ENCODE measurements at places on chromosomes 2 and 18. TPM values are rescaled to one million over a fixed set of nuclear protein-coding genes. Genes with fewer than 3 reads are reported as not detected.
A peak's percentile ranks its signal among the peaks of the same experiment; 100 is the strongest.

The PLEKHM3 gene
- 7.9 TPM for total RNA-seq

The NPC1 gene
- total RNA-seq, result 122 TPM

The TUBA4B gene
- total RNA-seq, result not detected

The HOXD8 gene
- total RNA-seq, result 1.9 TPM

The TYMS gene
- 69.7 TPM for total RNA-seq

The CFAP65 gene
- total RNA-seq, result 0.18 TPM

The ALPI gene
- not detected for total RNA-seq

The HRH4 gene
- total RNA-seq, result not detected

The AGXT gene
- not detected for total RNA-seq

The SCYGR3 gene
- not detected for total RNA-seq

The LRPPRC gene
- 113 TPM for total RNA-seq

The COL5A2 gene
- 56.2 TPM for total RNA-seq

GRCh38 chr2:173667415-173667814 lies 297.8 kb downstream of the SP3 start:
- DNase-seq, result peak; percentile 39

GRCh38 chr2:240287496-240288086 lies 147.1 kb upstream of the OTOS start:
- DNase-seq, result no peak

GRCh38 chr2:136651456-136652010 lies 113.8 kb upstream of the THSD7B start:
- no peak for DNase-seq

DNA sequence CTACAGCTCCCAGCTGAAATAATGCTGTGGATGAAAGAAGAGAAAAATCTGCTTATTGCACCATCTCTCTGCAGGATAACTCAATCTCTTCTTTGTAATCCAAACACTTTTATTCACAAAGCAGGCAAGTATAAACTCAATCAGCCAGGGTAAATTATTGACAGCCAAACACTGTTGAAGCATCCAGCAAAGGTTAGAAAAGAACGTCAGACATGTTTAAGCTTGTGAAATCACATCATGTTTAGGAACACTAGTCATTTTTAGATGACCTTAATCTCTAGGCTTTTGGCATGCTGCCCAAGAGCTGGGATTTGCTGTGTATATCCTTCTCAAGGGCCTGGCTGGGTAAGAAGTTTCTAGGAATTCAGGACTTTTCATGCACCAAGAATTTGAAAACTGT lies 1148.1 kb upstream of the FANCL start:
- DNase-seq, result no peak

DNA sequence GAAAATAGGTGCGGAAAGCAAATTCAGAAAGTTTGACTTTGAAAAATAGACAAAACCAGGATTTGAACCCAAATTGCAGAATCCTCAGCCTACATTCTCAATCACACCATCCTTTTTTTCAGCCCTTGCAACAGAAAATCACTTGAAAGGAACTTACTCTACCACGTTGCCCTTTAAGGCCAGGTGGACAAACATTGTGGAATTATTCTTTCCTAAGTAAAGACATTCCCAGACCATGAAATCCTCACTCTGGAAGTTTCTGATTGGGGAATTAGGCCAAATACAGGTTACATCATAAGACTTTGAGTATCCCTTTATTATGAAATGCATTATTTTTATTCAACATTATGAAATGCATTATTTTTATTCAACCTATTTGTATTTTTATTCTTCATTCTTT lies 259.4 kb downstream of the RAD51AP2 start:
- no peak for DNase-seq

DNA sequence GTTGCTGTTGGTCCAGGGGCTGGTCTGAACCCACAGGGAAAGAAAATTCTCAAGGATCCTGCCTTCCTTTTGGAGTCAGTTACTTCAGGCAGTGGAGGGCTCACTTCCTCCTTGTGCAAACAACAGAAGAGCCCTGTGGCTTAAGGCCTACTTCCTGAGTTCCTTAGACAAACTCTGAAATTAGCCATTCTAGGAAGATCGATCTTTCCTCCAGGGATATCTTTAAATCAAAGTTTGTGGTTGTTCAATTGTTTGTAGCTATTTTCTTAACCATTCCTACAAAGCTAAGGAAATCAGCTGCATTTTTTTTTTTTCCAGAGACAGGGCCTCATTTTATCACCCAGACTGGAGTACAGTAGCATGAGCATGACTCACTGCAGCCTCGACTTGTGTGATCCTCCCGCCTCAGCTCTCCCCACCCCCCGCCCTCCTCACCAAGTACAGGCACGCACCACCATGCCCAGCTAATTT lies 156.0 kb downstream of the TANC1 start:
- DNase-seq, result peak; percentile 75

DNA sequence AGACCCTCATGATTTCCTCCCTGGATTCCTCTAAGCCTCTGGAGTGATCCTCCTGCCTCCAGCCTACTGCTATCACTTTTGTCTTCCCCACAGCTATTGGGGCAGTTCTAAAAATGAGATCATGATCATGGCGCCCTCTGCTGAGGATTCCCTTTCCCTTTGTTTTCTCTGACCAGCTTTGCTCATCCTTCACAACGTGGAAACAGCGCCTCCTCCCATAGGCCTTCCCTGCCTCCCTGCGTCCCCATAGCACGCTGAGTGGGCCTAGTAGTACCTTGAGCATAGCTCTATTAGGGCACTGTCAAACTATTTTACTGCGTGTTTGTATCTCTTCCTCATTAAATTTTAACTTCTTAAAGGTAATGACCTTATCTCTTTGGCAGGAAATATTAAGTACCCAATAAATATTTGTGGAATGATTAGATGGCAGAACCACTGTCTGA lies 207.0 kb upstream of the FANCL start:
- peak; percentile 84 for DNase-seq

- DNase-seq, result no peak
Measured at GRCh38 chr18:12515550-12515949, 107.8 kb downstream of the PRELID3A start.

GRCh38 chr2:127254386-127254981 lies 34.4 kb upstream of the CYP27C1 start:
- DNase-seq, result peak; percentile 55

GRCh38 chr2:38535744-38536506 lies 66.8 kb downstream of the HNRNPLL start:
- DNase-seq, result peak; percentile 80

- DNase-seq, result peak; percentile 91
Measured at GRCh38 chr2:202780514-202781021, 91.0 kb downstream of the ICA1L start.

DNA sequence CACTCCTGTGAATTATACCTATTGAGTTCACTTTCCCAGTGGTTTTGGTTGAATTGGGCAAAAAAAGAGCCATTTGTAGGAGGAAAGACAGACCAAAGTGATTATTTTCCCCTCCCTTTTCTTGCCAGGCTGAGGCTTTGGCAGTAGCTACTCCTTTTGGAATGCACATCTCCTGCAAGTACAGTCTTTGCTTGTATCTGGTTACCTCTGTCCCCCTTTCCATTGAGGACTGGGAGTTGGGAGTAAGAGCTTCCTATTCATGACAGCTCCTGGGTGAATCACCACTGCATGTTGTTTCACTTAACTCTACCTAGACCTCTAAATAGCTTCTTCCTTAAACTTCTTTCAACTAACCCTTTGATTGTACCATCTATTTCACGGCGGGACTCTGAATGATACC lies 695.3 kb upstream of the ZNF804A start:
- peak; percentile 71 for DNase-seq

DNA sequence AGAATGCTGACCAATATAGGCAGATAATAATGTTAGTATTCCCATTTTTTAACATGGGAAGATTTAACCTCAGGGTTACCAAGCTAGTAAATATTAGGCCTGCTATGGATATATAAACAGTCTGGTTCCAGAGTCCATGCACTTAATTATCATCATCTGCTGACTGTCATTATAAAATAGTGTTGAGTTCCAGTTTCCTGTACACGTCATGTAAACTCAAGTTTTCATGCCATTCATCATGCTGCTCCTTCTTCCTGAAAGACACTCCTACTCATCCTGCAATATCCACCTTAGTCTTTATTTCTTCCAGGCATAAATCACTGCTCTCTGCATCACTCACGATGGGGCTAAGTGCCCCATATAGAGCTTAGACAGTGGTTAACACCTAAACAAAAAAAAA lies 420.8 kb upstream of the SPHKAP start:
- DNase-seq, result no peak

- peak; percentile 73 for DNase-seq
Measured at GRCh38 chr2:225083276-225083675, 41.0 kb upstream of the DOCK10 start.

GRCh38 chr2:147714582-147714981 lies 130.2 kb upstream of the ACVR2A start:
- no peak for DNase-seq

DNA sequence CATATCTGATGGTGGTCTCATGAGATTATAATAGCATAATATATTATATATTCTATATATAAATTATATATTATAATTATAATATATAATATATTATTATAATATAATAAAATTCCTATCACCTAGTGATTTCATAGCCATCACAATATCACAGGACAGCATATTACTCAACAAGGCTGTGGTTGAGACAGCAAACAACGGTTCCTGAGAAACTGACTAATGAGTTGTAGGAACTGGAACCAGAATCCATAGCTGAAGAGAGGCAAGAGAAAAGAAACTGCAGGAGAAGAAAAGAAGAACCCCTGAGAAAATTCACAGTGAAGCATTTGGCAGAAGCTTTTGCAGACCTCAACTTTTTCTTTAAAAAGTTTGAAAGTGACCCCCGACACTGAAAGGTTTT lies 84.0 kb downstream of the BCL2L11 start:
- DNase-seq, result no peak

DNA sequence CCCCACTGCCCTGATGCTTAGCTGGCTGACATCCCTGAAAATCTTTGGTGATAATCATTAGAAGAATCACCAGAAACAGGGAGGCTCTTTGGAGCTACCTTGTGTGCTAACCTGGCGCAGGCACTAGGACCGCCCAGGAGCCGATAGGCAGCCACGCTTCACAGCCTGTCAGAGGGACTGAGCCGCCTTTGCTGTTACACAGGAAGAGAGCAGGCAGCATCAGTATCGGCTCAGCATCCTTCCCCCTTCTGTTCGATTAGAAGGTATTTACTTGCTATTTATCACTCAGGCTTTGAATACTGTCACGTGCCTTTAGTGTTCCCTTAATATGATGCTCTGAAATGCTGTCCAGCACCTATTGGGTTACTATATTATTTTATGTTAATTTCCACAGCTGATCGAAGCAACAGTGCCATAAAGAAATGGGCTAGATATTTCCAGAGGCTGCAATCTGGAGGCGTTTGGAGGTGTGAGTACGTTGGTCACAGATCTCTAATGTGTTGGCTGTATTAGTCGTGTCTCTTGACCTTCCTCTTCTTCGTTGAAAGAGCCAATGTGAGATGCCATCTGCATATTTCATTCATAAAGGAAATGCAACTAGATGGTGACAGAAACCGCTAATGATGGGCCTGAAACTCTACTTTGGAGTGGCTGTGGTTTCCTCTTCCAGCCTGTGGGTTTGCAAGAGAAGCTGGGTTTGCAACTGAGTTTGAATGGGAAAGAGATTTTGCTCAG lies 110.4 kb upstream of the RAB27B start:
- no peak for DNase-seq

GRCh38 chr2:236262238-236262637 lies 2.0 kb downstream of the ASB18 start:
- no peak for DNase-seq

GRCh38 chr2:25279091-25279651 lies 62.6 kb downstream of the DNMT3A start:
- no peak for DNase-seq

DNA sequence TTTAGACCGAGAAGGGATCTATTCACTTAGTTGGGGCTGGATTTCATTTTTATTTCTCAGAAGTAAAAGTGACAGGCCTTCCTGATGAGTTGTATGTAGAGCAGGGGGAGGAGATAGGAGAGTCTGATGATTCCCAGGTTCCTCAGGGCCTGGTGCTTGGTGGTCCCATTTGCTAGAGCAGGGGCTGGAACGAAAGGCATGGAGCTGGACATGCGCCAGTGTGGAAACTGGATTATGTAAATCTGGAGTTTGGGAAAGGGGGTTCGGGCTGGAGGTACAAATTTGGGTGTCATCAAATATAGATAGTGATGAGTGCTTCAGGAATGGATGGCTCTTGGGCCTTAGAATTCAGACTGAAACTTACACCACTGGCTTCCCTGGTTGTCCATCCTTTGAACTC lies 27.5 kb downstream of the GNLY start:
- DNase-seq, result no peak

- no peak for DNase-seq
Measured at GRCh38 chr2:187213798-187214197, 234.3 kb downstream of the CALCRL start.

- DNase-seq, result no peak
Measured at GRCh38 chr2:112004253-112004645, 50.8 kb upstream of the TMEM87B start.

DNA sequence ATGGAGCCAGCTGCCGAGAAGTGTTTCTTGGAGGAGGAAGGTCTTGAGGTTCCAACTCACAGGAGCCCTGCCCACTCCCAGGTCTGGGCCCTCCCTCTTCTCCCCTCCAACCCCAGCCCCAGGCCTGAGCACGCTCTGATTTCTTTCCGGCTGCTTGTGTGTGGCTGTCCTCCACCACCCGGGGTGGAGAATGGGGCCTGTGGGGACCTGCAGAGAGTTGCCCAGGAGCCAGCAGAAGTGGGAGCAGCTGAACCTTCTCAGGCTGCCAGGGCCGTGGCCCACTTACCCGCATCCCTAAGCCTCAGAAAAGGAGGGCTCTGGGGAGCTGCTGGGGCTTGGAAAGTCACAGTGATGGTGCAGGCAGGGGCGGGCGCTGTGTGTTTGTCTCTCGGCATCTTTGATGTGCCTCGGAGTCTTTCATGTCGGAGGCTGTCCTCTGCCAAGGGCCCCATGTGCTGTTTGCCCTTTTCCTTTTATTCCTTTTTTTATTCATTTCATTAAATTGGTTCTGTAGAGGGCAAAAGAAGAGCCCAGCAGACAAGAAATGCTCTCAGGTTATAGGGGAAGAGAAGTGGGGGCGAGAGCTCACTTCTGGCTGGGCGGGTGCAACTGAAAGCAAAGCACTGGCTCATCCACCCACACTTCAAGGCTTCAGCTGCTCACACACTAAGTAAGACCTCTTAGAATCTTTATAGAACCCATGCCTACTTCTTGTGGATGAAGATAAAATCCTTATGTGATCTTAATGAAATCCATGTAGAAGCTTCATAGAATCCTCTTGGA lies 52.5 kb downstream of the SDC1 start:
- no peak for DNase-seq

- DNase-seq, result peak; percentile 75
Measured at GRCh38 chr18:54766634-54767033, 61.6 kb upstream of the RAB27B start.
